ENCODE measurements at places on chromosomes 1 and 21.

- no peak for DNase-seq
Observed at GRCh38 chr1:89719502-89720306, 86.8 kb downstream of the LRRC8C start.

DNA sequence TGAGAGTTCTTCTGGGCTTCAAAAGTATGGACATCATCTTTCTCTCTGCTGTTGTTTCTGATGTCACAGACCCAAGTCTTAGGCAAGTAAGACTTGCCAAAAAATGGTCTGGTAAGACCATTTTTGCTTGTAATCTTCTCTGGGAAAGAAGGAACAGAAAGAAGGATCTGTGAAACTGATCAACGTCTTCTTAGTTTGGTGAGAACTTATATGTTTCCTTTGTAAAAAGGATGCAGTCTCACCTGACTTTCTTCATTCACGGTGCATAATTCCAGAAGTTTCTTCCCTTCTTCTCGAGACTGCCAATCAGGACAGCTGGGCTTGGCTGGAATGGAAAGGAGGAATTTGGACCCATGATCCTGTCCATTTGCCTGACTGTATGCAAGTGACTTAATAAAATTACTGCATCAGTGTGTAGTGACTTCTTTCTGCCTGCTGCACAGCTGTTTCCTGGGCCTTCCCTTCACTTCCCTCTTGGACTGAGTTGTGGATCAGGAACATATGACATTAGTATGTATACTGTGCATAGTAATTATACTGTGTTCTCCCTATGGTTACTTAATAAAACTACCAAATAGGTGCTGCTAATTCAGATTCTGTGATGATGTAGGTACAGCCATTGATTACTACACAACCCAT lies 7.6 kb upstream of the DENND1B start:
- no peak for DNase-seq

GRCh38 chr1:26320896-26321295 lies 3.1 kb downstream of the CD52 start:
- no peak for DNase-seq

DNA sequence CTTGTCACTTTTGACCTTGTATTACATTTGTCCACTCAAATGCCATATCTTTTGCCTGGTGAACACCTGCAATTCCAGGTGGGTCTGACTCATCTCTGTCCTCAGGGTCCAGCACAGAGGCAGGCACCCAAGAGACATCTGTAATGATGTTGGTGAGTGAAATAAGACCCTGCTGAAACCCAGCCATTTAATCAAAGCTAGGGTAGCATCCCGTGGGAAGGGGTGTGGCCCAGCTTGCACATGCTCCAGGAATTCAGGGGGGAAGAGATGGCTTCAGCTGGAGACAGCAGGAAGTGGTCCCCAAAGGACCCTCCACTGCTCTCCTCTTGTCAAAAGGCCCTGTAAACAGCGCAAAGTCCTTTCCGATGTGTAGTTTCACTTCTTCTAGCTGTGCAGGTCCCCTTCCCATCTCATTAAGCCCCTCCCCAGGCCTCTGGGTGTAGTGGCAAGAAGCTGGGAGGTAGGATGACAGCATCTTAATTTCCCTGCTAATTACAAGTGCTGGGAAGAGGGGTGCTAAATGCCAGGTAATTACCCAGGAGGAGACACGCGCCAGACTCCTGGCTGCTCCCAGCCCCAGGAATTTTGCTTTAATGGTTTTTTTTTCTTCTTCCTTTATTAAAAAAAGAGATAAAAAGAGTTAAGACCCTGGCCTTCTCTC lies 54.4 kb upstream of the TRABD2B start:
- DNase-seq, result no peak

GRCh38 chr1:215160351-215160750 lies 77.8 kb downstream of the KCNK2 start:
- DNase-seq, result no peak

DNA sequence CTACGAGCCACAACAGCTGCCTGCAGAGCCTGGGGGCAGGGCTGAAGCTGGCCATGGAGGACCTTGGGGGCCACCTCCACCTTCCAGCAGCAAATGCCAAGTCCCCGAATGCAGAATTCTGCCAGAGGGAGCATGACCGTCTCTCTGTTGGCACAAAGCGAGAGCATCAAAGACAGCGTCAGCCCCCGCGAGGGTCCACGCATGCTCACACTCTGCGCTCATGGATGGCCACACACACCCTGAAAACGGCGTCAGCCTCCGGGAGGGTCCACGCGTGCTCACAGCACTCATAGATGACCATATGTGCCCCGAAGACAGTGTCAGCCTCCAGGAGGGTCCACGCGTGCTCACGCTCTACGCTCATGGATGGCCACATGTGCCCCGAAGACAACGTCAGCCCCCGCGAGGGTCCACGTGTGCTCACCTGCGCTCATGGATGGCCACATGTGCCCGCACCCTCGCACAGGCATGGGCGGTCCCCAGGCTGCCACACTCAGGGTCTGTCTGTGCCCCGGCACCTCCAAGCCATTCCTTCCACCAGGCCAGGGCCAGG lies 46.5 kb downstream of the MORN1 start:
- no peak for DNase-seq

GRCh38 chr21:28136656-28137255 lies 855.9 kb downstream of the LTN1 start:
- DNase-seq, result no peak

Data from activated naive CD4-positive, alpha-beta T cell treated with Interleukin-2 at 50 U/mL for 16 hours (primary cell).